ENCODE measurements at places on chromosomes 2 and 18.
A peak's percentile ranks its signal among the peaks of the same experiment; 100 is the strongest.

- no peak for DNase-seq
These were observed 1668.7 kb downstream of the SUCLG1 start for GRCh38 chr2:82790206-82791021.

GRCh38 chr18:26650310-26651268 is 102.2 kb upstream of the KCTD1 start:
- DNase-seq, result no peak

GRCh38 chr2:220528180-220528675 is 900.8 kb downstream of the SLC4A3 start:
- DNase-seq, result no peak

DNA sequence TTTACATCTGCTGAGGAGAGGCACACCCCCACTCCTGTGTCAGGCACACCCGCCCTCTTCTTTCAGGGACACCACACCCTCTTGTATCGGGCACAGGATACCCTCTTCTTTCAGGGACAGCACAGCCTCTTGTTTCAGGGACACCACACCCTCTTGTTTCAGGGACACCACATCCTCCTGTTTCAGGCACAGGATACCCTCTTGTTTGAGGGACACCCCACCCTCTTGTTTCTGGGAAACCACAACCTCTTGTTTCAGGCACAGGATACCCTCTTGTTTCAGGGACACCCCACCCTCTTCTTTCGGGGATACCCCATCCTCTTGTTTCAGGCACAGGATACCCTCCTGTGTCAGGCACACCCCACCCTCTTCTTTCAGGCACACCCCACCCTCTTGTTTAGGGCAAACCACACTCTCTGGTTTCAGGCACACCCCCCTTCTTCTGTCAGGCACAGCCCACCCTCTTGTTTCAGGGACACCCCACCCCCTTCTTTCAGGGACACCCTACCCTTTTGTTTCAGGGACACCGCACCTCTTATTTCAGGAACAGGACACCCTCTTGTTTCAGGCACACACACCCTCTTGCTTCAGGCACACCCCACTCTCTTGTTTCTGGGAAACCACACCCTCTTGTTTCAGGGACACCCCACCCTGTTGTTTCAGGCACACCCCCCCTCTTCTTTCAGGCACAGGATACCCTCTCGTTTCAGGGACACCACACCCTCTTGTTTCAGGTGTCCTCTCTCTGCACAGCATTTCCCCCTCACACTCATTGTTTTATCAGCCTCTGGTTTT is 96.2 kb downstream of the TPO start:
- peak; percentile 52 for DNase-seq

DNA sequence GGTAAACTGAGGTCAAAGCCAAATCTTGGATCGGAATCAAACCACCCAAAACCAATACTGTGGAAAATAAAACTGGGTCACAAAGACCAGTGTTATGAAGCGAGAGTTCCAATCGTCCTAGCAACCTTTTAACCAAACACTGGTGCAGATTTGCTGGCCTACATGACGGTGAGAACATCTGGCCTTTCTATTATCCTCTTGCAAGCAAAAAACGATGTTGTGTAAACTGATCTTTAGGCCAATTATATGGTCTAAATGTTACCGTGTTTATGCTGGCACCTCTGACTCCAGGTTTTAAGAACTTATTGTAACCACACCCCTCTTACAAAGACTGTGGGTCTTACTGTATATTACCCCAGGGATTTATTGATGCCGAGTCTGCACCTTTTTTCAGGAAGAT is 145.9 kb downstream of the GFPT1 start:
- DNase-seq, result no peak

DNA sequence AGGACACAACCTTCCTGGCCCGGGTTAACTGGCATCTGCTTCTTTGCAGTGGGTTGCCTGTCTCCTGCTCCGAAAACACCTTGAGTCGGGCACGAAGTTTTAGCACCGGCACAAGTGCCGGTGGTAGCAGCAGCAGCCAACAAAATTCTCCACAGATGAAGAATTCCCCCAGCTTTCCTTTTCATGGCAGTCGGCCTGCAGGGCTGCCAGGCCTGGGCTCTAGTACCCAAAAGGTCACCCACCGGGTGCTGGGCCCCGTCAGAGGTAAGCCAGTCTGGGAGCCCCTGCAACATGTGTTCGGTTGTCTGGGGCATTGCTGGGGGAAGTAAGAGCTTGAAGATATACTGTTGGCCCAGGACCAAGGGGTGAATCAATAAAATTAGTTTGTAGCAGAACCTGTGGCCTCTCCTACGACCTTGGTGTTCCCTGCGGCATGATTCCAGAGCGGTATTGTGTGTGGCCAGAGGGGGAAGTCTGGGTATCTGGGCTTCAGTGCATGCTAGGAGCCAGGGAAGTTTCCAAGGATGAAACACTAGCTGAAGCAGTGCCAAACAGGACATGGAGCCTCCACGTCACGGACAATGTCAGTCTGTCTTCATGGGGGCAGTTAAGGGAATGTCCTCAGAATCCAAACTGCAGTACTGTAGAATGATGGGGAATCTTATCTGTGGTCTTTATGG is 7.8 kb downstream of the AGBL5 start:
- no peak for DNase-seq

- DNase-seq, result no peak
These were observed 135.0 kb downstream of the IKZF2 start for GRCh38 chr2:213016166-213016983.

DNA sequence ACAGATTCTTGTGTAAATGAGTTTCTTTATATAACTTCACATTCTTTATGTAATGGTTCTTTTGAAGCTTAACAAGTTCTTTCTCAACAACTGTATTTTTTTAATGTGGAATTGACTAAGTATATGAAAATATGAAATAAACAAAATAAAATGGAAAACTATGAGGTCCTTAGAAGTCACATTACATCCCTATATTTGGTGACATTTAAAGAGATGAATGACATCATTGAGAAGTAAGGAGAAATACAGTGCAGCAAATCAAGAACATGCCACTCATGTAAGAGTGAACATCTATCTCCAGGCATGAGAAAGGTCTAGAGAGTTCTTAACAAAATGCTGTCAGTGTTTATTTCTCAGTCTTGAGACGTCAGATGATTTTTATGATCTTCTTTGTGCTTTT is 39.0 kb upstream of the AAK1 start:
- DNase-seq, result no peak

DNA sequence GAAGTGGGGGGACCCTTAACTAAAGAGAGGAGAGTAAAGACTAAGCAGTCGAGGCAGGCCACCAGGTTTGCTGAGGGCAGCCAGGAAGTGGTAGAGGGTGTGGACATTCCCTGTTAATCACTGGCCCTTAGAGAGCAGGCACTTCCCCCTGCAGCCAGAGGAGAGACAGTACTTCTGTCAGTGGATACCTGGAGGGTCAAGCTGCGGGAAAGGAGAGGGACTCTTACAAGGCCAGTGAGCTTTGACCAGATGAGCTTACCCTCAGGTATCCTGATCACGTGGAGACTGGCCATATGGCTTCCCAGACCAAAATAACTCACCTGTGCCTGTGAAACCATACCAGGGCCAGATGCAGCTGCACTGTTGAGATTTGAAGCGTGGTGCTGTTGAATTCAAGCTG is 28.6 kb downstream of the ITGA6 start:
- DNase-seq, result no peak

DNA sequence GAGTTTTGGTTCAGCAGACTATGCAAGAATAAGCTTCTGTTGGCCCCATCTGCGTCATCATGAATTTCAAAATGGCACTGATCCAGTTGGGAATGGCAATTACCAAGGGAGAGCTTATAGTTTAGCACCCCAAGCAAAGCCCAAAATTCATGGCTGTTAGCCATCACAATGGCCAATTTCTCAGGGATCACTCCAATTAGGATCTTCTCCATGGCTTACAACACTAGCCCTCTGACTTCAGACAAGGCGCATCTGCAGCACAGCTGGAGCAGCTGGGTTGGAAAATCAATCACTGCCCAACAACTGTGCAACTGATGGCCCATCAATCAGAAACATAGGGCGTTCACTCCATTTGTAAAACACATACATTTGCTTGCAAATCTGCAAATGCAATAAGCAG is 273.6 kb downstream of the SRBD1 start:
- DNase-seq, result no peak

DNA sequence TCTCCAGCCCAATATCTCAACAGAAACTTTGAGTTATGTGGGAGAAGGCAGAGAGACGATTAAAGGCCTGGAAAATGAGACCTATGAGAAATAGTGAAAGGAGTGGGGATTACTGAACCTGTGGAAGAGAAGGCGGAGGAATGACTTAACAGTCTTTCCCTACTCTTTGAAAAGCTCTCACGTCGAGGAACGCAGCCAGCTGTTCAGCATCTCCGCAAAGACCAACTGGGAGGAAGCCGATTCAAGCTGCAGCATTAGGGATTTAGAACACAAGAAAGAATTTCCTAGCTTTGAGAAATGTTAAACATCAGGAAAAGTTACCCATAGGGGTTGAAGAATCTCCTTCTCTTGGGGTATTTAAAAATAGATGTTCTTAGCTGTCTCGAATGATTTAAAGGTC is 233.2 kb upstream of the PARD3B start:
- DNase-seq, result no peak

DNA sequence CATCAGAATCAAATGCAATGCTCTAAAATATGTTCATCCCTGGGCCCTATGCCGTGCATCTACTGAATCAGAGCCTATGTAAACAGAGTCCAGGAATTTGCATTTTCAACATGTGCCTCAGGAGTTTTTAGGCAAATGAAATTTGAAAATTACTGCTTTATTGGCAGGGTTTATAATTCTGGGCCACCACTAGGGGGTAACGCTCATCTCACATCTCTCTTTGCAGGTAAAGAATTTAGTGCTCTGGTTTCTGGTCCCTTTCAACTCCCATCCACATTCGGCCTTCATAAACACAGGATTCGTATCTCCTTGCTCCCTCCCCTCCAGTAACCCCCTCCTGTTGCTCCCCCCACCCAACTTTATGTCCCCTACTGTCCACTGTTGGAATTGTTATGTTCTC is 49.3 kb downstream of the LYPD6B start:
- DNase-seq, result no peak

DNA sequence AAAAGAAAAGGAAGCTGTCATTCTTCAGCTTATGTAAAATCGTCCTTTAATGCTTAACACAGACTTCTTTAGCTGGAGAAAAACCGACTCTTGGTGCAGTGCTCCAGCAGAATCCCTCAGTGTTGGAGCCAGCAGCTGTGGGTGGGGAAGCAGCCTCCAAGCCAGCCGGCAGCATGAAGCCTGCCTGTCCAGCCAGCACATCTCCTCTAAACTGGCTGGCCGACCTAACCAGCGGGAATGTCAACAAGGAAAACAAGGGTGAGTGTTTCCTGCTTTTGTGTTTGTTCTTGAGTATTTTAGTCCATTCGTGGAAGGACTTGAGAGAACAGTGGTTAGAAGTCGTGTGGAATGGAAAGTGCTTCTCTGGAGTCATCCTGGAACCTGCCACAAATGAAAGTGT is 38.9 kb downstream of the KDM3A start:
- no peak for DNase-seq

- DNase-seq, result no peak
These were observed 30.0 kb upstream of the YWHAQ start for GRCh38 chr2:9660781-9661180.

GRCh38 chr2:26080356-26080755 is 46.5 kb downstream of the RAB10 start:
- DNase-seq, result no peak

DNA sequence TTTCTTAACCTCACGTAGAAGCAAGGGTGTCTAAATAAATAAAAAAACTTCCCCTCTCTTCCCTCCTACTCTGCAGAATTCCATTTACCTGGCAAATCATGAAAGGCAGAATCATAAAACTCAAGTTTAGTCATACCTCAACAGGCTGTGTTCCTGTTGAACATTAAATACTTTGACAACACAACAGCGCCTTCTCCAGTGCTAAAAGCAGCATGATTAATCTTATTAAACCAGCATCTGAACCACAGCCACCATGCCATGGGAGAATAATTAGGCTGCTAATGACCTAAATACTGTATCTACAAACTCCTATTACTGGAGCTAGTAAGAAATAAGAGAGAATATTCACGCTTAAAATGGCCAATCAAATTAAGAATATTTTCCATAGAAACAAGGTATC is 68.1 kb downstream of the CDH2 start:
- DNase-seq, result no peak

- no peak for DNase-seq
These were observed 18.4 kb downstream of the TMEM247 start for GRCh38 chr2:46497766-46498165.

- no peak for DNase-seq
These were observed 1.2 kb downstream of the MAT2A start for GRCh38 chr2:85540133-85540648.

DNA sequence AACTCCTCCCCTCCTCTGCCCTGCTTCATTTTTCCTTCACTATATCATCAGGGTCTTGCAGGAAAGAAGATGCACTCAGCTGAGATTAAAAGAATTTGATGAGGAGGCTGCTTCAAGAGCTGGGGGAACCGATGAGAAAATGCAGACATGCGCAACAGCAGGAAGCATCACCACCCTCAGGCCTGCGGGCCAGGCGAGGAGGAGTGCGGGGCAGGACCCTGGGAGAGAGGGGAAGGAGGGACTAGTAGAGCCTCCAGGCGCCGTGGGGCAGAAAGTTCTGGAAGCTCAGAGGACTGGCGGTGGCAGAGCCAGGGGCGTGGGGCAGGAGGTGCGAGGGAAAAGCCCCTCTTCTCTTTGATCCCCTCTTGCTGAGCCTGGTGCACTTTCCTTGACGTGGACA is 108.2 kb downstream of the CD226 start:
- DNase-seq, result no peak

GRCh38 chr2:38634684-38635083 is 31.2 kb upstream of the GALM start:
- DNase-seq, result no peak

DNA sequence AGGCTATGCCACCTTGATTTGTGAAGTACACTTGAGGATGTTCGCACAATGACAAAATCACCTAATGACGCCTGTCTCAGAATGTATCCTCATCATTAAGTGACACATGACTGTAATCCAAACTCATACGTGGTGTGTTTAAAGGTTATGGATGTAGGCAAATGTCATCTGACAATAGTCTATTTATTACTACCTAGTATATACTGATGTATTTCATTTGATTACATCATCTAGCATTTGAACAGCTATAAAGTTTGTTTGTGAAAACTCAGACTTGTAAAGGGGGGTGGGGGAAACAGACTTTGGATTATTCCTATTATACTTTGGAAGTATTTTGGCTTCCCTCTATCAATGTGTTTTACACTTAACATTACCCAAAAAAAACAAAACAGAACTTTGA is 129.9 kb downstream of the TANC1 start:
- no peak for DNase-seq

- peak; percentile 98 for DNase-seq
These were observed 615 bp upstream of the CCNT2 start for GRCh38 chr2:134917888-134918525.

DNA sequence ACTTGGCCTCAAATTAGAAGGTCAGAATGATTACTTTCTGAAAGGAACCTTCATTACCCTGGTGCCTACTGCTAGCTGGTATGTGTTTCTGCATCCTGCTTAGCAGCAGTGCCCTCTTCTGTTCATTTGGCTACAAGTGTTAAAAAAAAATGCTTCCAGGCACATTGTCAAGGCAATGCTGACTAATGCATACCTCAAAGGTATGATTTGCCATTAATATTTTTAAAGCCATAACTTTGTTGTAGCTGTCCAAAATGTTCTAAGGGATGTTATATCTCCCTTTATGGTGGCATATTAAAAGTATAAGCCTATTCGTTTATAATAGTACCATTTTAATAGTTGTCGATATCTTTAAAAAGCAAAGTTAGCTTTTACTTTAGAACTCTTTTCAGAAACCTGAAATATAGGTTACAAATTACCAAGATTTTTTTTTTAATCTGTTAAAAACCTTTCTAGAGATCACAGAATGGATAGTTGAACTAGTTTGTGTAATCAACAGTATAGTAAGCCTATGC is 52.0 kb upstream of the FAM171B start:
- DNase-seq, result peak; percentile 13

GRCh38 chr2:111691164-111691875 is 192.7 kb downstream of the ANAPC1 start:
- no peak for DNase-seq

Data from DMS79 treated with DMSO at 0.1 percent for 48 hours (cell line).